Left renal cortex interstitium (tissue), 4 donors: ENCODE measurements at places on chromosomes 12 and 14. TPM values are rescaled to one million over a fixed set of nuclear protein-coding genes. Genes with fewer than 3 reads are reported as not detected.

GUCY2C gene
- 0.65 TPM for polyA plus RNA-seq

PIWIL1 gene
- polyA plus RNA-seq = 1.1 TPM

SYNDIG1L gene
- 0.21 TPM for polyA plus RNA-seq

GRCh38 chr12:21336656-21337055, 1.9 kb upstream of the SLCO1A2 start:
- DNase-seq = no peak

- no peak for DNase-seq
Measured at GRCh38 chr14:72763892-72764291, 130.0 kb downstream of the DPF3 start.

- no peak for DNase-seq
Measured at GRCh38 chr12:2387103-2387834, 334.5 kb downstream of the CACNA1C start.

TEAD4 gene
- polyA plus RNA-seq = 22.2 TPM

DNA sequence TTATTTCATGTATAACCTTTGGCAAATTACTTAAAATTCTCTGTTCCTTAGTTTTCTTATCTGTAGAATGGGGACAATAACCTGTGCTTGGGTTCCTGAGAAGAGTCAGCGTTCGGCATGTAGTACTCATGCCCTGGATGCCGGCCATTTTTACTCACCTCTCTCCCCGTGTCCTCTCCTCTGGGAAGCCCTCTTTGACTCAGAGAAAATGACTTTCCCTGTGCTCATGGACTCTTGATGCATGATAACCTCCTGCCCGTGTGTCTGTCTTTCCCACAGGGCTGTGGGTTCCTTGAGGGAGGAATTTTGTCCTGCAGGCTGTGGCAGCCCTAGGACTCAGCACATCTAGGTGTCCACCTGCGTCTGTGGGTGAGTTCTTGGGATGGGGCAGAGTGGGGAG, 5.8 kb upstream of the C1RL start:
- no peak for DNase-seq

- DNase-seq = peak; percentile 41
Measured at GRCh38 chr12:44015333-44015941, 179.6 kb downstream of the TMEM117 start.
